Stimulated activated CD4-positive, alpha-beta T cell treated with anti-CD3 and anti-CD28 coated beads, Interleukin-12 subunit alpha, Interleukin-12 subunit beta, amount 100 ng/mL, for 24 hours (primary cell): ENCODE measurements at places on chromosomes 3 and 15.

DNA sequence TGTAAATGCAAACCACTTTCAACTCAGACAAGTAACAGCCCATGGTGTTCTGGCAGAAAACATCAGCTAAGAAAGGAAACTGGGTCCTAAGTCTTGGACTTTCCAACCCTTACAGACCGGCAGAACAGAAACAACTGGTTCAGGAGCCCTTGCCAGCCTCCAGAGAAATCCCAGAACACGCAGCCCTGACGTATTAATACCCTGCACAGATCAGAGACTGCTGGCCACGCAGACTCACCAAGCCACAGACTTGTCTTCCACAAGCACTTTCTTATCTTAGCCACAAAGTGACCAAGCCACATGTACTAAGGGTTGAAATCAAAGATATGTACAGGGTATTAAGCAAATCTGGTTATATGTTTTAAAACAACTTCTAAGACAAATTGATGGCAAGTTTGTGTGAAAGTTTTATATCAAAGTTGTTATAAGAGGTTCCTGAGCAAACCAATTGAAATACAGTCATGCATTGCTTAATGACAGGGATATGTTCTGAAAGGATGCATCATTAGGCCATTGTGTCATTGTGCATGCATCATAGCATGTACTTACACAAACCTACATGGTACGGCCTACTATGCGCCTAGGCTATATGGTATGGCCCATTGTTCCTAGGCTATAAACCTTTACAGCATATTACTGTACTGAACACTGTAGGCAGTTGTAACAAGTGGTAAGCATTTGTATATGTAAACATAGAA lies 36.8 kb downstream of the BTD start:
- DNase-seq: no peak

GRCh38 chr3:187822402-187822801 lies 77.1 kb upstream of the BCL6 start:
- DNase-seq: no peak

- DNase-seq: no peak
Measured at GRCh38 chr3:41431386-41431785, 232.1 kb downstream of the CTNNB1 start.

GRCh38 chr15:63463036-63463435 lies 41.4 kb upstream of the USP3 start:
- no peak for DNase-seq

DNA sequence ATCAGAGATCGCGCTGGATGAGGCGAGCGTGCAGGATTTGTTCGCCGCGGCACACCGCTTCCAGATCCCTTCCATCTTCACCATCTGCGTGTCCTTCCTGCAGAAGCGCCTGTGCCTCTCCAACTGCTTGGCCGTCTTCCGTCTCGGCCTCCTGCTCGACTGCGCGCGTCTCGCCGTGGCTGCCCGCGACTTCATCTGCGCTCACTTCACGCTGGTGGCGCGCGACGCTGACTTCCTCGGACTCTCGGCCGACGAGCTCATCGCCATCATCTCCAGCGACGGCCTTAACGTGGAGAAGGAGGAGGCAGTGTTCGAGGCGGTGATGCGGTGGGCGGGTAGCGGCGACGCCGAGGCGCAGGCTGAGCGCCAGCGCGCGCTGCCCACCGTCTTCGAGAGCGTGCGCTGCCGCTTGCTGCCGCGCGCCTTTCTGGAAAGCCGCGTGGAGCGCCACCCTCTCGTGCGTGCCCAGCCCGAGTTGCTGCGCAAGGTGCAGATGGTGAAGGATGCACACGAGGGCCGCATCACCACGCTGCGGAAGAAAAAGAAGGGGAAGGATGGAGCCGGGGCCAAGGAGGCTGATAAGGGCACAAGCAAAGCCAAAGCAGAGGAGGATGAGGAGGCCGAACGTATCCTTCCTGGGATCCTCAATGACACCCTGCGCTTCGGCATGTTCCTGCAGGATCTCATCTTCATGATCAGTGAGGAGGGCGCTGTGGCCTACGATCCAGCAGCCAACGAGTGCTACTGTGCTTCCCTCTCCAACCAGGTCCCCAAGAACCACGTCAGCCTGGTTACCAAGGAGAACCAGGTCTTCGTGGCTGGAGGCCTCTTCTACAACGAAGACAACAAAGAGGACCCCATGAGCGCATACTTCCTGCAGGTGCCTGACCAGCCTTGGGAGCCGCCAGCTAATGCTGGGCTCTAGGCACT lies 819 bp downstream of the KLHL40 start:
- DNase-seq: no peak

DNA sequence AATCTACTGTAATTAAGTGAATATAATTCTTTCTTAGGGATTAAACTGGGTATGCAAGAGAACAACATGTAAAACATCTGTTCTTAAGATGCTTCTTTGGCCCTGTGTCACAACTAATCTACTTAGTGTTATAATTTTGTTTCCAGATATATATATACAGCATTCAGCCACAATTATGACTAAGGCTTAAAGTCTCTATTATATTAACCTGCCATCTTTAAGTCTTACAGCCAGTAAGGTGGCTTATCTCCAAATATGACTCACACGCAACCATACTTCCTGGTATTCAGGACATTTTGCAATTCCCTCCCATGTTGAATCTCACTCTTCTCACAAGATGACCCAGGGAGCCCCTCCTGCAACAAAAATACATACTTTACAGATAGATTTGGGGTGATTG lies 6.6 kb upstream of the KBTBD8 start:
- no peak for DNase-seq

GRCh38 chr3:45917146-45917898 lies 25.9 kb upstream of the CXCR6 start:
- no peak for DNase-seq

GRCh38 chr3:12944849-12945248 lies 103.5 kb upstream of the RPL32 start:
- no peak for DNase-seq

DNA sequence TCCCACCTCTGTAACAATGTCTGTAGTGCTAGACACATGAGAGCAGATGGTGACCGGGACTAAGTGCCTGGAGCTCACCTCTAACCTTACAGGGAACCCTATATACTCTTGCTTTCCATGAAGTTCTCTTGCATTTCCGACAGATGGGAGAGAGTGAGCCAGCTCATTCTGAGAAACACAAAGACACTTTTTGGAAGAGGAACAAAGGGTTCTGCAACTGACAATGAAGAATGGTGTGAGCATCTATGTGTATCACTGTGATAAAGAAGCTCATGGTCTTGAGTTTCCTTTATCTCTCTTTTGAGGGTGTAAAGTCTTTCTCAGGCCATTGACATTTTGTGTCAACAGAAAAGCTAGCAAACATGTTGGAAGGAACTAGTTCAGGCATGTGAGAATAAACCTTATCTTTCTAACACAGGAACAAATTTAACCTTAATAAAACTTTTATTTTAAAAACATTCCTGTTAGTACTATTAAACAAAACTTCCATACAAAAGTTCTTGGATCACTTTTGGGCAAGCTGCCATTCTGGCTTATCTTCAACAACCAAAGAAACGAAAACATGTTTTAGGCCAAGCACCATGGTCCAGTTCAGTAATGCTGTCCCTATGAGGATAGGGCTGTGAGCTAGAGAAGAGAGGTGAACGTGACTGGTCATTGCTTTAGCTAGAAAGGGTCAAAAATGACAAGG lies 142.7 kb downstream of the THRB start:
- DNase-seq: no peak

DNA sequence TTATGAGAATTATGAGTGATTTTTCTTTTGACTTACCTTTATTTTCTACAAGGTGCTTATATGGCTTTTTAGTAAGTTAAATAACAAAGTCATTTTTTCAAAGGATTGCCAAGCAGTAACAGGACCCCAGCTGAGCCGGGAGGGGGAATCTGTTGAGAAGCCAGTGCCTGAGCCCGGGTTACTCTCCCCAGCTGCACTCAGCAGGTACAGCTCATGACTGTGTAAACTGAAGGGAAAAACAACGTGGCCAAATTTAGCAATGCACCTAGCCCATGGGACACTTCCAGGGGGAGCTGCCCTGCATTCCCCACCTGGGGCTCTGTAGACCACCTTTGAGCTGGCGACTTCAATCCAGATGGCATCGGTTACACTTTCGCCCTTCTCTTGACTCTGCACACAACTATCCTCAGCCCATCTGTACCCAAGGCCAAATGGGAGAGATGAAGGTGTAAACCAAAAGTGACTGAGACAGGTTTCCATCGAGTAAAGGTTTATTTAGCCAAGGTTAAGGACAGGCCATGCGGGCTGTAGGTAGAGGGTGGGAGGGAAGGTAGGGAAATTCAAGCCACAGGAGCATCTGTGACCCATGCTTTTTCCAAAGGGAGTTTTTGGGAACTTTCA lies 18.2 kb upstream of the HCN4 start:
- DNase-seq: no peak

- DNase-seq: no peak
Measured at GRCh38 chr3:126180477-126181397, at the start of gene ALDH1L1. TSS of gene ALDH1L1 (minus strand) at chr3:126180586. CDS start at chr3:126160979, 19,607 bp downstream.

DNA sequence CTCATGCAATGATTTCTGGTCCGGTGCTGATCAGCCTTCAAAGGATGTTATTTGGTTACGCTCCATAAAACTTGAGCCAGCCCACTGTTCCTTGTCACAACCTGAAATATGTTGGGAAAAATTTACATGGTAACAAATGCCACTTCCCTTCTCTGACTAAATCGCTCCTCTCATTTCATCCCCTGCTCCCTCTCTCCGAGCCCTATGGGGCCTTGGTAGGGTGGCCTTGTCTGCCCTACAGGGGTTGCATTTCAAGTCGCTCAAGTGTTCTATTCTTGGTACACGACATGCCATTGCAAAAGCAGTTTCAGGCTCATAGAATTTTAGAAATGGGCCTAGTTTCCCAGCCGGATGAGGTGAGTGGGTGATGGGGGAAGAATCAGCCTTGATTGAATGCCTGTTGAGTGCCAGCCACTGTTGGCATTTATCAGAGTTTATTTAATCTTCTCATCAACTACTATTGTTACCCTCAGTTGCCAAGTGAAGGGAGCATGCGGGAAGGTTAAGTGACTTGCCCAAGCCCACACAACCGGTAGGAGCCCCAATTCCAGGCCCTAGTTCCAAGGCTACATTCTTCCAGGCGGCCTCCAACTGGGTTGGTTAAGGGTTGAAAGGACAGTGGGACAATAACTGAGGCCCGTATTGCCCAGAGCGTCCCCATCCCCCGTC lies 961 bp upstream of the ABHD2 start:
- no peak for DNase-seq

GRCh38 chr15:74438721-74439316 lies 5.1 kb upstream of the SEMA7A start:
- DNase-seq: peak; percentile 74

GRCh38 chr15:31088672-31089367 lies 12.7 kb downstream of the TRPM1 start:
- no peak for DNase-seq

DNA sequence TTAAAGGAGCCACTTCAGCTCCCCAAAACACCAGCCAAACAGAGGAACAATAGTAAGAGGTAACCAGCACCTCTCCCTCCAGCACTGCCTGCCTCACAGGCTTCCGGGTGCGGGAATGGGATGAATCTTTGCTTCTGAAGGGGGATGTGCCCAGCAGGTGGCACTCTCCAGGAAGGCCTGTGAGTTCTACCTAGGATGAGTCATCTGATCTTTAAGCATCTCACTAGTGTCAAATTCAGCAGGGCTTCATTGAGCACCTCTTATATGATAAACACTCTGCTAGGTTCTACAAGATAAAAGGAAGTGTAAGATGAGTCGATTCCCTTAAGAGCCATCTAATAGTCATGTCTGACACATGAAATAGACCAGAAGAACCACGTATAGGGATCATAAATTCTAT lies 237.4 kb upstream of the UMPS start:
- no peak for DNase-seq

- DNase-seq: no peak
Measured at GRCh38 chr3:168289471-168290008, 193.8 kb upstream of the GOLIM4 start.

DNA sequence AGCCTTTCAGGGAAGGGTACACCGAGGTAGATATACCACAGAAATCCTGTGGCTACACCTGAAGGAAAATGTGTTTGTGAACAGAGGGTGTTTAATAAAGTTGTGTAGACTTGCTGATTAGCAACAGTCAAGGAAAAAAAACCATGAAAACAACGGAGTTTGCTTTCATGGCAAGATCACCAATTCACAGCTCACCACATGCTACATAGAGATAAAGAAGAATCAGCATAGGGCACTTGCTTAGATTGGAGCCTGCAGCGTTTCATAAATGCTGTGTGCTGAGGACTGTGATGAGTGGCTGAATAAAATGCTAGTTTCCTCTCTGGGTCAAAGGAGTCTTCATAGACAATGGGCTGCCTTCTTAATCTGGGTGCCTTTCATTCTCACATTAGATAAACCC lies 257.6 kb downstream of the SLC9A9 start:
- no peak for DNase-seq

GRCh38 chr3:172538368-172539151 lies 15.3 kb upstream of the TNFSF10 start:
- no peak for DNase-seq

DNA sequence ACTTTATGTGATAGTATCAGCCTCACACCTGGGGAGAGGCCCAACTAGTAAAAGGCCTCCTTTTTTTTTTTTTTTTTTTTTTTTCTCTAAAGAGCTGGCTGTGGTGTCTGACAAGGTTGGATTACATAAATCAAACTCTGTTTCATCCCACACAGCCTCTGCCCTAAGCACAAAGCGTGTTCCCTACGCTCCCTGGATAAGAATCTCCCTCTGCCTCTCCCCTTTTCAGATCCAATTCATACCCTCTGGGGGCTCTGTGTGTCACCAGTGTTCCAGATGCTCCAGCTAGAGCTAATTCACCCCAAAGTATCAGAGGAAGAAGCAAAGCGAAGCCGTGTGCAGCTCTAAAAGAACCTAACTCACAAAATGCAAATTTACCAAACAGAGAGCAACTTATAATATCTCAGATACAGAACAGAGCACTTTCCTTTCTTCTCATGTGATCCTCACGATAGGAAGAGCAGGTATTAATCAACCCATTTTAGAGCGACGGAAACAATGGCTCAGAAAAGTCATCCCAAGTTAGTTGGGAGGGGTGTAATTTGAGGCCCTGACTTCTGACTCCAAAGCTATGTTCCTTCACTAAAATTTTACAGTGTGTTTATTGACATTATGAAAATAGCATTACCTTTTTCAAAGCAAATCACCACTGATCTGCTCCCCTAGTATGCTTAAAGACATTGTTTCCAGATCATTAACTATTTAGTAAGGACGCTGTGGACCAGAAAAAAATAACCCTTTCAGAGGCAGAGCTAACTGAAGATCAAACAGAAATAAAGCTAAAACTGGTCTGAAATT lies 12.4 kb downstream of the BMF start:
- no peak for DNase-seq

DNA sequence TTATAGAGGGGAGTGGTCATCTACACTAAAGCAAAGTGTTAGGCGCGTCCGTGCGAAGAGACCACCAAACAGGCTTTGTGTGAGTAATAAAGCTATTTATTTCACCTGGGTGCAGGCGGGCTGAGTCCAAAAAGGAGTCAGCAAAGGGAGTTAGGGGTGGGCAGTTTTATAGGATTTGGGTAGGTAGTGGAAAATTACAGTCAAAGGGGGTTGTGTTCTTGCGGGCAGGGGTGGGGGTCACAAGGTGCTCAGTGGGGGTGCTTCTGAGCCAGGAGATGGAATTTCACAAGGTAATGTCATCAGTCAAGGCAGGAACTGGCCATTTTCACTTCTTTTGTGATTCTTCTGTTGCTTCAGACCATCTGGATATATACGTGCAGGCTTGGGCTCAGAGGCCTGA lies 47.1 kb downstream of the OIP5 start:
- no peak for DNase-seq

GRCh38 chr3:57627976-57628375 lies 30.8 kb upstream of the ARF4 start:
- no peak for DNase-seq

- no peak for DNase-seq
Measured at GRCh38 chr3:117427081-117427480, 717.5 kb downstream of the TUSC7 start.
